ENCODE measurements at places on chromosomes 7 and 10.

- no peak for DNase-seq
Measured at GRCh38 chr10:24847112-24848070, 105.0 kb downstream of the PRTFDC1 start.

DNA sequence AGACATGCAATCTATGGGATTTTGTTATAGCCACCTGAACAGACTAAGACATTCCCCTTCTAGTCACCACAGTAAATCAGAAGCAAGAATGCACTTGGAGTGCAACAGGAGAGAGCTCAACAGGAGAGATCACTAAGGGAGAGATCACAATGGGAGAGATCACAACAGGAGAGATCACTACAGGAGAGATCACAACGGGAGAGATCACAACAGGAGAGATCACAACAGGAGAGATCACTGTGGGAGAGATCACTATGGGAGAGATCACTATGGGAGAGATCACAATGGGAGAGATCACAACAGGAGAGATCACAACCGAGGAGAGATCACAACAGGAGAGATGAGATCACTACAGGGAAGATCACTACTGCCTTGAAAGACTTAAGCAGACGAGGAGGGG, 238.5 kb upstream of the PITRM1 start:
- no peak for DNase-seq

DNA sequence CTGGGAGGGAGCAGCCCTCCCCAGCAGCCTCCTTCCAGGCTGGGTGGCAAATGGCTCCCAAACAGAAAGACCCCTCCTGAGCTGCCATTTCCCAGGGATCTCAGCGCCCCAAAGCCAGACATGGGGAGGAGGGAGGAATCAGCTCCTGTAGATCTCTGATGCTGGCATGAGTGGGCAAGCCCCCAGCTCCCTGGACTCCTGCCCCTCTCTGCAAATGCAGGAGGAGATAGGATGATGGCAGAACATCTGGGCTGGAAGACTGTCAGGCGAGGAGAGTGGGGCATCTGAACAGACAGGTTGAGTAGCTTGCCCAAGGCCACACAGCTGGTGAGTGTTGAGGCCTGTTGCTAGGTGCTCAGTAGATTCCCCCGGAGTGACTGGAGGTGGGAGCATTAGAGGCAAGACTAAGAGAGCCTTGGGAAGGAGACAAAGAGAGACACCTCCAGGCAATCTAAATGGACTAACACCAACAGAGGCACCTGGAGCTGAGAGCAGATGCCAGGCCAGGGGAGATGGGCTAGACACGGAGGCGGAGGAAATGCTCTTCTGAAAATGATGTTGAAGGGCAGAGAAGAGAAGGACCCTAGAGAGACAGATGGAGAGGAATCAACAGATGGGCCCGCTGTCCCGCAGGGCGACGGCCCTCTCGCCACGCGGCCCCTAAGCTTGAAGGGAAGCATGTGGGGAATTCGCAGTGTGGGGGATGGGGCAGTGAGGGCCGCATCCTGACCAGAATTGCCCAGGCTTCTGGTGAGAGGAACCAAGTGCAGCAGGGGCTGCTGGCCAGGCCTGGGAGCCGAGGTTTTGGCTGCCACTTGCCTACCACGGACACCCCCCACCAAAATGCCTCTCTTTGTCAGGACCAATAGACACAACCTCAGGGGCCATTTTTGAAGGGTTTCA, 84.8 kb upstream of the LRRC4 start:
- DNase-seq, result no peak

DNA sequence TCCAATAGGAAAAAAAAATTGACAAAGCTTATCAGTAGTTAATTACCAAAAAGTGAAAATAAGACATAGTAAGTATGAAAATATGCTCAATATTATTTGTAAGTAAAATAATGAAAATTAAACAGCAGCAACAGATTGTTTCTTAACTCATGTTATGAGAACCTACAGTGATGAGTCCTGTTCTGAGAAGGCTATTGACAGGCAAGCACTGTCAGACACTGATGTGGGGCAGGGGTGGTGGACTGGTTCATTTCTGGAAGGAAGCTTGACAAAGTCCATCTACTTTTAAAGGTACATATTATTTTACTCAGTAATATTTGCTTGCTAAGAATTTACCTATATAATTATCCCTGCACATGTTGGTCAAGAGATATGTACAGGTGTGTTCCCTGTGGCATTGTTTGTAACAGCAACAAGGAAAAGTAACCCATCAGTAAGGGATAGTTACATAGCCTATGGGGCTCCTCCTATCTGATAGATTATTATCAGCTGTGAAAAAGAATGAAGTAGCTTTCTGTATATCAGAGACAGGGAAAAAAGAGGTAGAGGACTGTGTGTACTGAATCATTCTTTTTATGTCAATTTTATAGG, 161.6 kb downstream of the RTKN2 start:
- no peak for DNase-seq

DNA sequence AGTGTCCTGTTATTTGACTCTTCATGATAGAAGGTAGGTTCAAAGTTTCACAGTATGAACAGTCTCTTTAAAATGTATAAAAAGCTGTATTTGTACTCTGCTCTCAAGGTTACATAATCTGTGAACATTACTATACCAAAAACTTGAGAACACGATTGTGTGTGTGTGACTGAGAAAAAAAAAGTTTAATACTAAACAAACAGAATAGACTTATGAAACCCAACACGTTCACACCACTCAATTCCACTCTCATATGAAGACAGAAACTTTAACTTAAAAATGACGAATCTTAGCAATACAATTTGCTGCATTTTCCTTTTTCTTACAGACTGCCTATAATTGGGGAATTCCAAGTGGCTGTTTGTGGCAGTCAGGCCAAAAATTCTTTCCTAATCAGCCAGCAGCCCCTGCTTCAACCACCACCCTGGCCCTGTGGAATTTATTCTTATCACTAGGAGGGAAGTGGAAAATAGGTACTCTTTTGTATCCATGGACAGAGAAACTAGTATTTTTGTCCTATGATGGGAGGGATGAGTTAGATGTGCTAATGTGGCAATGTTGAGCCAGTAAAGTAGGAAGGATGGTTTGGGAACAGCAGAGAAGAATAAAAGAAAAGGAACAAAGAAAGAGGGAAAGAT, 42.8 kb downstream of the MINDY3 start:
- DNase-seq, result no peak

- no peak for DNase-seq
Measured at GRCh38 chr10:28987555-28988320, 301.1 kb upstream of the LYZL1 start.

GRCh38 chr10:62826273-62826672, 10.1 kb upstream of the EGR2 start:
- no peak for DNase-seq

DNA sequence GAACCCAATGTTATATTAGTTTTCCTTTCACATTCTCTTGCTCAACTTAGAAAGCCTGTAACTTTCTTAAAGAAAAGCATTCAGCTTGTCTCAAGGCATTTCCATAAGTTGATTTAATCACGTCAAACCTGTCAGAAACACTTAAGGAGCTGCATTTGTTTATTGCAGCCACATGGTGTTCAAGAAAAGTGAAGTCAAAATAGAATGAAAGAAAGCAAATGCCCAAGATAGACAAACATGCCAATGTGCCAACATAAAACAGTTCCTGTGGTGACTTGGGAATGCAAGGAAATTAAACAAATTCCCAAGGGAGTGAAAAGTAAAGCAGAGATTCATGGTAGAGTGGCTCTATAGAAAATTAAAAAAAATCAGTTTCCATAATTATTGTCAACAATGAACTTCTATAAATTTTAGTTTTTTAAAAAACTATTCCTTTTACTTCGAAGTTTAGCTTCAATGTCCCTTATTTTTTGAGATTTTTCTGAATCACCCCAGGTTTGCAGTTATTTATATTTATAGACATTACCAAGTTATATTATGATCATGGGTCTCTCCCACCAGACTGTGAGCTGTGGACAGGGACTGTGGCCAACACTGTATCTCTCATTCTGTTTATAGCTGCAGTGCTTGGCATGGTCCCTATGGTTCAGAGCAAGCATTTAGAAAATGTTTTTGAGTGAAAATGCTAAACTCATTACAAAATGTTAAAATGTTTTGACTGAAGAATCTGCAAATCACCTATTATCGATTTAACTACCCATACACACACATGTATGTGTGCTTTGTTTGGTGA, 887.4 kb downstream of the REEP3 start:
- DNase-seq, result no peak

DNA sequence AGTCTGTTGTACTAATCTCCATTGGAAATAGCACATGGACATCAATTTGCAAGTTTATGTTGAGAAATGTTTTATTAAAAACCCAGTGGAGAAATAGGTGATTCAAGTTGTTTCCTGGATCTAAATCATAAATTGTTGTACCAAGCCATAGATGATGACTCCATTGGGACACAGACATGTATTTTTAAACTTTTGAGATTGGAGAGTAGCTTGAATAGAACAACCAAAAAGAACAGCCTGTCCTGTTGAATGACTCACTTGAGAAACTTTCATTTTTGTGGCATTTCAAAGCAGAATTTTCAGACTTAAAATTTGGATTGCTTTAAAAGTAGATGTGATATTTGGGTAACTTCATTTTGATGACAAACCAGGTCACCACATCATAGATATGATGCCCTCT, 197.5 kb downstream of the GPAM start:
- no peak for DNase-seq

DNA sequence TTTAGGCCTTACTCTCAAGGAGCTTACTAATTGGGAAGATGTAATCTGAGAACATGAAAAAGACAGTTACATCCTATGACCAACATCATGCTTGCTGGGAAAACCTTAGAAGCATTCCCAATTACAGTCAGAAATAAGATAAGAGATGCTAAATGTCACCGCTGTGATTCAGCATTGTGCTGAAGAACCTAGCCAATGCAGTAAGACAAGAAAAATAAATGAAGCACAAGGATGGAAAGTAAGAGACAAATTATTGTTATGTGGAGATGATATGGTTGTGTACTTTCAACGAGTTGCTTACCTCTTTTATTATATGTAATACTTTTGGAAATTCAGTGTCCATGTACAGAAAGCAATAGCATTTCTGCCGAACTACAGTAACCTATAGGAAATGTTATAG, 104.8 kb downstream of the RBM20 start:
- no peak for DNase-seq

- DNase-seq, result no peak
Measured at GRCh38 chr7:137717045-137717444, 129.7 kb downstream of the DGKI start.

- no peak for DNase-seq
Measured at GRCh38 chr10:98302741-98303365, 34.9 kb upstream of the LOXL4 start.

DNA sequence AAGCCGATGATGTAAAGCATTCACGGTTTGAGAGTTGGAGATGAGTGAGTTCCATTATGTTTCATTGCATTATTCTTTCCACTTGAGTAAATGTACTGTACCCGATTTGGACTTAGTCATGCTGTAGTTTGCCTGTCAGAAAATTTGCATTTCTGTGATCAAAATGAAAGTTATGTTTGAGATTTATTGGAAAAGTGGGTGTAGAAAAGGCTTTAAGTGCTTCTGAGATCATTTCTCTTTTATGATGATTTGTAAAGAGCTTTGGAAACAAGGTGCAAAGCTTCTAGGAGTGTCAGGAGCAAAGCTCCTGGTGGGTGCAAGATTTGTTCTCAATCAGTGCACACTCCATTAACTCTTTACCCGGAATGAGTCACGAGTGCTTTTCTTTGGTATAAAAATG, 204.1 kb upstream of the POM121L12 start:
- DNase-seq, result no peak

DNA sequence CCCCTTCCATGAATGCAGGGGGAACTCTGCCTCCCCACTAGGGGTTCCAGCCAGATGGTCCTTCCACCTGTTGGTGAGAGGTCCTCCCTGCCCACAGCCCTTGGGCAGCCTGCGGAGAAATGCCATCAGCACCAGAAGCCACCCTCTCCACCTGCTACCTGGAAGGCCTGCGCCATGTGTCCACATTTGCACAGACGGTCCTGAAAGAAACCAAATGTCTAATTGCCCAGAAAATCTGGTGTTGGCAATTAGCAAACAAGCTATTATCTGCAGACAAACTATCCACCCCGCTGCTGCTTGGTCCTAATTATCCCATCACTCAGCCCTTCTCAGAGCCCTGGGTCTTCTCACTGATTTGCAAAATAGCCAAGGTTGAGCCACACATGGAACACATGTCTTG, 32.3 kb downstream of the HSPA12A start:
- no peak for DNase-seq

DNA sequence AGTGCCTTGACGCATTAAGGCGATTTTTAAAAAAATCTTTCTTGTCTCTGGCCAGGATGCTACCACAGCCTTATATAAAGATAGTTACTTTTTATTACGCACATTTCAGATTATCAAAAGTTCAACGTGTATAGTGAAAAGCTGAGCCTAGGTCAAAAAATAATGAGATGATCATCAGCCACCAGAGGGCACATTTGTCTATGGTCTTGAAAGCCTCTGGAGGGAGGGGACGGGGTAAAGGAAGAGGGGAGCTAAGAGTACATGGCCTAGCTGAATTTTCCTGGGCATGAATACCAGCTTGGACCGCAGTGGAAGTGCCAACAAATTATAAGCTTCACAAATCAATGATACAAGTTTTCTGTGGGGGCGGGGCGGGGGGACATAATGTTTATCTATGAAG, 285.9 kb upstream of the SMIM30 start:
- DNase-seq, result no peak

GRCh38 chr7:28954946-28955345, 3.2 kb downstream of the TRIL start:
- no peak for DNase-seq

DNA sequence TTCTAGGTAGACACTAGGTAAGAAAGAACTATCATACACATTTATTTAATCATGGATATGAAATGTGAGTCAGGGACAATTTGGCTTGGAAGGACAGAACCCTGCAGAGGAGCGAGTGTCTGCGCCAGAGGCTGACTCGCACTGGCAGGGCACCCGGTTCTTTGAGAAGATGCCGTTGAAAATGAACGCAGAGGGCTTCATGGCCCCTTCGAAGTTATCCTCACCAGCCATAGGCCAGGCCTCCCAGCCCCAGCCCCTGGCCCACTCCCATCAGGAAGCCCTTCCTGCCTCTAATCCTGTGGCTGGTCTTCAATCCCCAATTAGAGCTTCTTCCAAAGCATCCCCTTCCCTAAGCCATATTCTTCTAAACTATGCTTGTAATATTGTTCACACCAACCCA, 239.8 kb downstream of the TCERG1L start:
- no peak for DNase-seq

- no peak for DNase-seq
Measured at GRCh38 chr7:157596471-157596870, 259.7 kb downstream of the DNAJB6 start.

All from EL (cell line).